Stimulated activated CD4-positive, alpha-beta T cell treated with anti-CD3 and anti-CD28 coated beads, Interleukin-4, amount 100 ng/mL, for 4 hours (primary cell): ENCODE measurements at places on chromosomes 6 and 20.

DNA sequence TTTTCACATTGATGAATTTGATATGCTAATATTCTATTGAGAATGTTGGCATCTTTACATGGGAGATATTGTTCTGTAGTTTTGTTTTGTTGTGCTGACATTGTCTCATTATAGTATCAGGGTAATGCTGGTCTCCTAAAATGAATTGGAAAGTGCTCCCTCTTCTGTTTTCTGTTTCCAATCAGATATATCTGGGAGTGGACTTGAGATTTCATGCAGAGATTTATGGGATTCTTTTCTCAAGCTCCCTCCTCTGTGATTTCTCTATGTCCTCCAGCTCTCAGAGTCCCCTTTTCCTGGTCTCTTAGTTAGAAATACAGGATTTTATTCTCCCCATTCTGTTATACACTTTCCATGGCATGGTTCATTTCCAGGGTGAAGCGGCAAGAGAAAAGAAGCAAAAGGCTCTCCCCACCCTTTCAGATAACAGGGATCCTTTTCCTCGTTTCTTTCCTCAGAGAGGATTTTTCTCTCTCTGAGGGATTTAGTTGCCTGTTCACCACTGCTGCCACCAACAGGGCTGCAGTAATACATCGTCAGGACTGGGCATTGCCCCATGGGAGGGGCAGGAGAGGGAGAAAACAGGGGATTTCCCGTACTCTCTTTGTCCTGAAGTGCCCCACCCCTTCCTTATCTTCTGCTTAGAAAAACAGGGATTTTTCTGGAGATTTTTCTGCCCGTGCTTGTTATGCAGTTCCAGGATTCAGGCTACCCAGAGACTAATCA, 59.3 kb upstream of the STMND1 start:
- DNase-seq, result no peak

DNA sequence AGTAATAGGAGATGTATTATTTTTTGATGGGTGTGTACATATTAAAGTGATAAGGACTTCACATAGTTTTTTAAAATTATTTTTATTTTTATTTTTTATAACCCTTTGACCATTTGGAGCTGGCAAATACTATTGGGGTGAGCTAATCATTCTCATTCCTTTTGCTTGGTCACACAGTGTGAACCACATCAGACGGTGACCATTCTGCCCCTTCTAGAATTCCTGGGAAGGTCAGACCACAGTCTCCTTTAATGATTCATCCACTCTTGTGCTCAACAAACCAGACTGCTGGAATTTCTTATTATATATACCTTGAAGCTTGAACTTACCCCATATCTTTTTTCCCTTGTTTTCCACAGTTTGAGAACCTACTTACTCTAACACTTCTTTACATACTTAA, 23.9 kb upstream of the PRL start:
- DNase-seq, result no peak

GRCh38 chr6:85006362-85006761, 242.0 kb upstream of the TBX18 start:
- no peak for DNase-seq

GRCh38 chr20:57148263-57148662, 118.2 kb downstream of the BMP7 start:
- no peak for DNase-seq

DNA sequence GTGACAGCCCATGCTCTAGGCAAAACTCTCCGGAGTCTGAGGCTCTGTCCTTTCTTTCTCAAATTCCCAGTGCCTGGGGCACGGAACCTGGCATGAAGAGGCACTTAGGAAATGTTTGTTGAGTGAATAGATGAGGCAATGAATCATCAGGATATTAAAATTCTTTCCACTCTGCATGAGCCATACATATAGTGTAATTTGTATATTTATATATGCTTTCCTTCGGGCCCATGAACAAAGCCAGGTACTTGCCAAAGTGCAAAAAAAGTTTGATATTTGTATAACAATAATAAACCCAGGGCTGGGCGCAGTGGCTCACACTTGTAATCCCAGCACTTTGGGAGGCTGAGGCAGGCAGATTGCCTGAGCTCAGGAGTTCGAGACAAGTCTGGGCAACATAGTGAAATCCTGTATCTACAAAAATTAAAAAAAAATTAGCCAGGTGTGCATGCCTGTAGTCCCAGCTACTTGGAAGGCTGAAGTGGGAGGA, 212.3 kb upstream of the ZNF217 start:
- DNase-seq, result no peak

GRCh38 chr6:71299541-71300470, 11.2 kb downstream of the OGFRL1 start:
- DNase-seq, result no peak

DNA sequence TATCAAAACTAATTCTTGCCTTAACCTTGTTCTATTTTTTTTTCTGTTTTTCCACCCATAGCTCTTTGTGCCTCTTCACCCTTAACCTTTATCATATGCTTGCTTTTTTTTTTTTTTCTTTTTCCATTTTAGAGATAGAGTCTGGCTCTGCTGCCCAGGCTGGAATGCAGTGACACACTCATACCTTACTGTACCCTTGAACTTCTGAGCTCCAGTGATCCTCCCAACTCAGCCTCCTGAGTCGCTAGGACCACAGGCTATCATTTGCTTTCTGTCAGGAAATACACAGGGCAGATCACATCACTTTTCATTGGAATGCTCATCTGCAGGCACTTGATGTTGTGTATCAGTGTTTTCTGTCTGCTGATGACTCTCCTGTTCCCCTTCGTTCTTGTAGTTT, 33.5 kb downstream of the TMEM170B start:
- DNase-seq, result no peak

GRCh38 chr6:79928478-79928998, 18.8 kb downstream of the ELOVL4 start:
- DNase-seq, result no peak

GRCh38 chr6:159639721-159640120, 53.3 kb downstream of the SOD2 start:
- no peak for DNase-seq

GRCh38 chr20:37218441-37218840, 39.1 kb upstream of the MROH8 start:
- no peak for DNase-seq

GRCh38 chr6:132020138-132020581, 69.0 kb upstream of the CCN2 start:
- no peak for DNase-seq

GRCh38 chr6:136795996-136796395, 3.7 kb upstream of the MAP3K5 start:
- no peak for DNase-seq

DNA sequence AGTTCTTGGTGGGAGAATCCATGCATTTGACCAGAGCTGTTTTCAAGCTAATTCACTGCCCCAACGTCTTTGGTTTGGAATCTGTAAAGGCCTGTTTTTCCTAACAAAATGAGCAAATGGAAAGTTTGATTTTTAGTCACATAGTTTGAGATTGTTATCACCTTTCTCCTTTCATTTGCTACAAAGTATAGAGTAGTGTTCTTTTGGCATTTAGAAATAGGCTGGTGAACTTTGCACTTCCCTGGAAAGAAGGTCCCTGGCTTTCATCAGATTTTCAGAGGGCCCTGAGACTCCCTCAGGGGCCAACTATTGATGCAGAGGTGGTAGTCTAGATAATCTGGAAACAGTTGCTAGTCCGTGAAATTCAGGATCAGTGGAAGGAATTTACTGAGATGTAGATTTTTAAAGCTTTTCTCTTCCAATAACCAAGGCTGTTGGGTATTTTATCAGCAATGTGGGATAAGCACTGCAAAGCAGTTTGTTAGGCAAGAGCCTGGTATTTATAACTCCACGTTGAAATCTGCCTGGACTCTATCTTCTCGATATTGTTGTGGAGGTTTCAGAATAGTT, 1.7 kb downstream of the ARFGEF2 start:
- no peak for DNase-seq

GRCh38 chr6:169168302-169168630, 85.4 kb downstream of the THBS2 start:
- no peak for DNase-seq

- DNase-seq, result no peak
Measured at GRCh38 chr20:10911298-10911697, 237.5 kb upstream of the JAG1 start.

- no peak for DNase-seq
Measured at GRCh38 chr6:118584911-118585310, 36.8 kb downstream of the PLN start.

DNA sequence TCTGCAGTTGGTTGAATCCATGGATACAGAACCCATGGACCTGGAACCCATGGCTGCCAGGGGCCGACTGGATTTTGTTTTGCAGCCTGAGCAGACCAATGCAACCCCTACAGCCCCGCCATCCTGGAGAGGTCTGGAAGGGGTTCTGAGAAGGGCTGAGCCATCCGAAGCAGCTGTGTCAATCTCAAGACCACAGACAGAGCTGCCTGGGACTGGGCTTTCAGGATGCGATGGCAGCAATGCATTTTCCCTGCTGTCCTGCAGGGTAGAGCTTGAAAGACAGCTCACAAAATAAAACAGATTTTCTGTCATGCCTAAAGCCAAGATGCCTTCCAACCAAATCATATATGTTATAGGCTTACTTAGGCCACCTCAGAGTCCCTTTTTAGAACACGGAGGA, 125.8 kb upstream of the NXT1 start:
- no peak for DNase-seq

DNA sequence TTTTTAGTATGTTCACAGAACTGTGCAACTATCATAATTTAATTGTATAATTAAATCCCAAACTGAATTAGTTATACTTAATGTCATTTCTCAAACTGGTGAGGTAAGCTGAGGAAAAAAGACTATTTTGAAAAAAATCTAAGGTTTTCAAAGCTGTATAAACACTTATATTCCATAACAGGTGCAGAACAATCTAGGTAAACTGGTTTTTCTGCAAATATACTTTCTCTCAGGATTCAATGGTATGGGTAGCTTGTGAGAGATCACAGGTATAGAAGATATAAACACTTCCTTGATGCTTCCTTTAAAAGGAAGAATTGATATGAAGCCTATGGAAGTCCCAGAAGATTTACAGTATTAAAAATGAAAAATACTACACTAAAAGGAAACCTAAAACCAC, 33.7 kb downstream of the NOL7 start:
- DNase-seq, result no peak

- no peak for DNase-seq
Measured at GRCh38 chr6:113980937-113981554, 10.1 kb upstream of the HDAC2 start.

- no peak for DNase-seq
Measured at GRCh38 chr20:43682446-43682845, 15.5 kb downstream of the MYBL2 start.

DNA sequence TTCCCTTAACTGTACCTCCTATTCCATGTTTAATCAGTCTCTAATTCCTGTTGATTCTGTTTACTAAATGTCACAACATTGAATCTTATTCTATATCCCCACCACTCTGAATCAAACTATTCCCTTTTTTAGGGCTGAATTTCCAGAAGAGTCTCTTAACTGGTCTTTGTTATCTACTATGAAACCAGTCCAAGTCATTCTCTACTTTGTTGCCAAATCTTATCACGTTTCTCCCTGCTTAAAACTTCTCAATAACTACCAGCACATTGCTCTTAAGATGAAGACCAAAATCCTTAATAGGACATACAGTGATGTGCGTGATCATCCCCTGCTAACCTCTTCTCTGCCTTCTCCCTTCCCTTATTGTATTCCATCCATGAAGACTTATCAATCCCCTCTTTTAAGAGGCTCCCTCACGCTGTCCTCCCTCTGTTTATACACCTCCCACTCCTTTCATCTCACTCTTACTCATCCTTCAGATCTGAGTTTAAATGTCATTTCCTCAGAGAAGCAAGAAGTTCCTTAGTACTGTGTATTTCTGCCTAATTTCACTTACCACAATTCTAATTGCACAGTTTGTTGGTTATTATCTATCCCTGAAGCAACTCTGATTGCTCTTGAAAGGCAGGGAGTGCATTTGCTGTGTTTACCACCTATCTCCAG, 143.0 kb upstream of the AHI1 start:
- no peak for DNase-seq

DNA sequence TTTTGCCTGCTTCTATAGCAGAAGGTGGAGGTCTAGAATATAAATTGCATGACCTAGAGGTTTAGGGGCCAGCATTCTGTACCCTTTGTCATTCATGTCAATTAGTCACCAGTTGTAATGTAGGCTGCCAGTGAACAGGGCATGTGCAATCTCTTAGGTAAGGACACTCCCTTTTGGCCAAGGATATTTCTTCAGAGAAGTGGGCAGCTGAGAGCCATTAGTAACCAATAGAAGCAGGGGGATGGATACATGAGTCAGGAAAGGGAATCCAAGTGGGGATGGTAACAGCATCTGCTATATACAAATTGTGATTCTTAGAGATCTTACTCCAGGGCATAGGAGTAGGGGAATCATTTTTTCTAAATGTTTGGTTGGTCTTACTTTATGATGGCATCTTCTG, 494.2 kb upstream of the JAG1 start:
- DNase-seq, result no peak

DNA sequence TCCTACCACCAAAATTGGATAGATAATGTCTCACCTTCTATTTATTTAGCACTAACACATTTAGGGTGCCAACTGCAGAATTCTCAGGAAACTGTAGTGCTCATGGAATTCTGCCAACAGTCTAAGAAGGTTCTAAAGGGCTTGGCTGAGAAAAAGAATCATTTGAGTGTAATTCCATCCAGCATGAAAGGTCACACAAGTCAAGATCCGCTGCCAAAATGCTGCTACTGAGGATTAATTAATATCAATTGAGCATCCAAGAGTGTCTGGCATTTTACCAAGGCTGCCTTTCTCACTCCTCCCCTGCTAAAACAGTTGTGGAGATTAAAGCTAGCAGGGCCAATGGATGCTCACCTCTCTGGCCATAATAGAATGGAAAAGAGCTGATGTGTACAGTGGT, 112.7 kb downstream of the FHL5 start:
- DNase-seq, result no peak

- DNase-seq, result no peak
Measured at GRCh38 chr6:154440422-154441043, 70.0 kb downstream of the CNKSR3 start.

- DNase-seq, result no peak
Measured at GRCh38 chr6:16249971-16250370, 11.6 kb downstream of the GMPR start.

DNA sequence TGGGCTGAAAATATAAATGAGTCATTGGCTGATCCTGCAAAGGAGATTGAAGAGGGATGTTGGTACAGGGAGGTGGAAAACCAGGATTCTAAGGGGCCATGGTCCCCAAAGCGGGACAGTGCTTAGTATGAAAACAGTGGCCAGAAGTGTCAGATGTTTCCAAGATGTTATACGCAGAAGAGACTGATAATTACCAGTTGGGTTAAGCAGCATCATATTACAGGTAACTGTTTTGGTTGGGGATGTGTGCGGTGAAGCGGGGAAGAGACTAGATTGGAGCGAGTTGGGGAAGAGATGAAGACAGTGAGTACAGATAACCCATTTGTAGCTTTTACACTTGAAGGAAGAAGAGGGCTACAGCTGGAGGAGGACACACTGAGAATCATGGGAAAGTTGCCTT, 80.8 kb downstream of the PLEKHG1 start:
- DNase-seq, result no peak
